ENCODE measurements at places on chromosomes 1 and 21.

DNA sequence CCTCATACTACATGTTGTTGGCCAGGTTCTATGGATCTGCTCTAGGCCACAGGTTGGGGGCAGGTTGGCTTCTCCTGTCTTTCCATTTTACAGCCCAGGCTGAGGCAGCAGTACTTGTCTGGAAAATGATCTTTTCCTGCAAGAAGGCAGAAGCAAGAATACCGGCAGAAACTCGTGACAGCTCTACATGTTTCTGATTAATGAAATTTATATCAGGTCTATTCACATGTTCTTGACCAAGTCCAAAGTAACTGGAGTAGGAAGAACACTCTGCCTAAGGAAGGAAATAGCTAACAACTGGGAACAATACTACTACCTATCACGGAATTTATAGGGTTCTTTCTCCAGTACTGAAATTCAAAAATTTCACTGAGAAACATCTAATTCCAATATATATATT, 98.3 kb downstream of the PLPPR5 start:
- no peak for DNase-seq

DNA sequence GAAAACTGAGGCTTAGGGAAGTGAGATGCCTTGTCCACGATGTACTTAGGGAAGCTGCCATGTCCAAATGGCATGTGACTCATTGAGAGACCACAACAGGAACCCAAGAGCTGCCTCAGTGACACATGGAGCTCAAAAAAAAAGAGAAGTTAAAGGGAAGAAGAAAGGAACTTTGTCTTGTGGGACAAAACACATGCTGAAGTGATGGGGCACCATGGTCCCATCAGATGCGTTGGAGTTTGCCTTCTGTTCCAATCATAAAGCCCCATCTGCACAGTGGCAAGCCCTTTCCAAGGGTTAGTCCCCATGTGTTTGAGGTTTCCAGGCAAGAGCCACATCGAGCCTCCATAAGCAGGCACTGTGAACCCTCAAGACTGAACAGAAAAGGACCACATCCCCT, 8.0 kb downstream of the MED8 start:
- no peak for DNase-seq

- no peak for DNase-seq
Observed at GRCh38 chr1:113205980-113206766, 133.2 kb downstream of the LRIG2 start.

- DNase-seq: no peak
Observed at GRCh38 chr1:209673631-209674417, 1.4 kb upstream of the G0S2 start.

- DNase-seq: no peak
Observed at GRCh38 chr1:155313261-155313660, 4.6 kb downstream of the FDPS start.

- no peak for DNase-seq
Observed at GRCh38 chr1:53408013-53408754, 51.0 kb upstream of the DMRTB1 start.

GRCh38 chr21:37592496-37592895, 225.9 kb downstream of the DYRK1A start:
- no peak for DNase-seq

All from cortex of kidney (tissue), 1 donor.